ENCODE measurements at places on chromosomes 12 and 14.

DNA sequence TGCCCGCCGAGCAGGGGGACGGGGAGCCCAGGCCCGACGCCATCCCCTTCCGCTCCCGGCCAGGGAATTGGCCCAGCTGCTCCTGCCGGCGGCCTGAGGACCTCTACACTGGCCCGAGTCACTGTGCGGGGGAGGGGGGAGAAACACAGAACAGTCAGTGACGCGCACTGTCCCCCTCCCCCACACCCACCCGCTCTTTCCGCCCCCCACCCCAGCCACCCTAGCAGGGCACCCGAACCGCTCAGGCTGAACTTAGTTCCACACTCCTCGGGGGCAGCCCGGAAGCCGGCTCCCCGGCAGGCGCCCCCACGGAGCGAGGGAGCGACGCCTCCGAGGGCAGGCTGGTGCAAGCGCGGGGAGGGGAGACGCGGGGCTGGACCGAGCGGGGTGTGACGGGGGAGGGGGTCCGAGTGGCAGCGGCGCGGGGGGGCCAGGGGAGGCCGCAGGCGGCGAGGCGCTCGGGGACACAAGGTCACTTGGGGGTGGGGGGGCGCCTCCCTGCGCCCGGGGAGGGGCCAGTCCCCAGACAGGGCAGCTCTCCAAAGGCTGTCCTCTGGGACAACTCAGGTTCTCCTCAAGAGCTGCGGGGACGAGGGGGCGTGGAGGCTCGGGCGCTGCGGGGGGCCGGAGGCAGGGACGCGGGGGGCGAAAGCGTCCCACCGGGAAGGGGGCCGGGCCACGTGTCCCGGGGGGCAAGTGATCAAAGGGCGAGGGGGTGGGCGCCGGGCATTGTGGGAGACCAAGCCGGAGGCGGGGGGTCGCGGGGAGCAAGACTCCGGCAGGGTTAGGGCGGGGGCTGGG lies 648 bp downstream of the CHD4 start:
- peak; percentile 38 for DNase-seq

- no peak for DNase-seq
Observed at GRCh38 chr14:75442166-75442565, 14.3 kb downstream of the JDP2 start.

- DNase-seq: no peak
Observed at GRCh38 chr14:93510056-93510455, 79.3 kb downstream of the UNC79 start.

GRCh38 chr12:92134638-92135274 lies 10.9 kb downstream of the BTG1 start:
- DNase-seq: no peak
